Fibroblast of villous mesenchyme (primary cell): ENCODE measurements at places on chromosomes 12 and 14.

- peak; percentile 21 for DNase-seq
Observed at GRCh38 chr14:44945264-44945663, 16.5 kb downstream of the KLHL28 start.

- DNase-seq: peak; percentile 9
Observed at GRCh38 chr14:68076451-68076850, 256.9 kb downstream of the RAD51B start.

DNA sequence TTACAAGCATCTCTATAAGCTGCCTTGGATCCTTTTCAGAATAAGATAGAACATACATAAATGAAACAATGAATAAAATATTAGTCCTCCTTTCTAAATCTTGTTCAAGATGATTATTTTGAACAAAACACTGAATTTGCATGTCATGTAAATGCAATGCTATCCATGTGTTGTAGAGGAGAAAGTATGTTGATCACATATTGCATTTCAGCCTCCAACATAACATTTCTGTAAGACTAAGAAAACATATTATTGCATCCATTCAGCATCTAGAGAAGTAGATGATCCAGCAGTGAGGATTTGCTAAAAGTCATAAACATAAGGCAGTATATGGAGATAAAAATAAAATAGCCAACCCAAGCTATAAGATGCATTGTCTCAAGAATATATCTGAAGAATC, 172.6 kb downstream of the CPNE8 start:
- DNase-seq: no peak

DNA sequence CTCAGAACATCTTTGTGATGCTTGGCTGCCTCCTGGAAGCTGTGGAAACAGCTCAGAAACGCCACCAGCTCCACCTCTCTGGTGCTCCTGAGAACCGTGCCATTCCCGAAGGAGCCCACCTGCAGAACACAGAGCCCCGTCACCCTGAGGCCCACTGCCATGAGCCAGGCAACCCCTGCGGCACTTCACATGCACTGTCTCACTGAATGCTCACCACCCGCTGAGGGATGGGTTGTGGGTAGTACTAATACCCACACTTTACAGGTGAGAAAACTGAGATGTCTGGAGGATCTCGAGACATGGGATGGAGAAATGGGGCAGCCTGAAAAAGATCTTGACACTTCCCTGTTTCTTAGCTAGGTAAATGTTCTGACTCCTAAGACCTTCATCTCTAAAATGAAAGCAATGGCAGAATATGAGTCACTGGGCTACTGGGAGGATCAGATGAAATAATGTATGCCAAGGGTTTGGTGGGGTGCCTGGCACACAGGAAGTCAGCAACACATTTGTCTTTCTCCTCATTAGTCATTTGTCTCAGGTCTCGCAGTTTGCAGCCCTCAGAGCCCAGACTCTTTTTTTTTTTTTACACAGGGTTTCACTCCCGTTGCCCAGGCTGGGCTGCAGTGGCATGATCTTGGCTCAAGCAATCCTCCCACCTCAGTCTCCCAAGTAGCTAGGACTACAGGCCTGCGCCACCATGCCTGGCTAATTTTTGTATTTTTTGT, 5.3 kb downstream of the OASL start:
- DNase-seq: no peak

DNA sequence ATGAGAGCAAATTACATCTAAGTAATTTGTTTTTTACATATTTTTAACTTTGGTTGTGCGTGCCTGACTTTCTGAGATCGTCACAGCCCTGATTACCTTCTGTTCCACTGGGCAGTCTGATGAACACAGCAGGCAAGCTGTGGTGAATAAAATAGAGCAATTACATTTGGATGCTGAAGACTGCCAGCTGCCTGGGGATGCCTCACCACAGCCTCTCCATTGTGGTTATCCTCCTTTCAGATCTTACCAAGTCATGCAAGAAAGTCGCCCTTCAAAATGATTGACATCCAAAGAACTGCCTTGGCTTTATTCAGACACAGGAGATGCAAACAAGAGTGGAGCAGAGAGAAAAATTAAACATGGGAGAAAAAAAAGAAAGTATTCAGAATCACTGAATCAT, 456.6 kb upstream of the TMPO start:
- no peak for DNase-seq
